ENCODE measurements at places on chromosomes 11 and 22.

DNA sequence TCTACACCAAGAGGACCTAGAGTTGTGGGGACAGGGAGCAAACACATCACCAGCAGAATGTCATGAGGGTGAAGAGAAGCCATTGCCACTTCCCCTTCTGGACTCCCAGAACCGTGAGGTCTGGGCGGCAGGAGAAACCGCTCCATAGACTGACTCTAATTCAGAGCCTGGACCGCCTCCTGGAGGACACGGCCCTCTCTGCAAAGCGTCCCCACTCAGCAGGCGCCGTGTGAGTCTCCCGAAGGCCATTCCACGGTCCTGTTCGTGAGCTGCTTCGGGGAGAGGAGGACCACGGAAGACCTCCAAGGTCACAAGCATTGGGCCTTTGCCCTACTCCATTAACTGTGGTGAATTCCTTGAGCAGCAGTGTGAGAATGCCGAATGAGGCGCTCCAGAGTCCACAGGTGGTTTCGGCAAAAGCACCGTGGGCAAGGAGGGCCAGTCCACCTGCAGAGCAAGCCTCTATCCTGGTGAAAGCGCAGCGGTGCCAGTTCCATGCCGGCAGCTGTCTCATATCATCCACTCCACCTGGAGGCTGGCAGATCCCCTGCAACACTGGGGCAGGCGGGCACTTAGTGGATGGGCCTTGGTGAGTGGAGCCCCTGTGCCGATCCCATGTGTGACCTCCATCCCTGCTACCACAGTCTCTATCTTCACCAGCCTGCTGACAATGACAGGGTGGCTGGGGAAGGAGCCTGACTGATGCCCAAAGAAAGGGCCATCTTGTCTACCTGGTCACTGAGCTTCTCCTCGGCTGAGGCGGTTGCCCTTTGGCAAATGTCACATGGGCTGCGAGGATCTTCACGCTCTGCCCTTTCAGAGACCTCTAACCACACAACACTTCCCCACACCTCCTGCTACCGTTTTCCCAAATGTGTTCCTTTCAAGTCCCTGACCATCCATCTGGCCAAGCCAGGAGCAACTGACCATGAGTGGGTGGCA lies 7.5 kb downstream of the C11orf21 start:
- no peak for DNase-seq

- no peak for DNase-seq
Observed at GRCh38 chr22:50207383-50208140, 6.8 kb downstream of the SELENOO start.

GRCh38 chr11:73980001-73980961 lies 2.4 kb downstream of the UCP2 start:
- no peak for DNase-seq

DNA sequence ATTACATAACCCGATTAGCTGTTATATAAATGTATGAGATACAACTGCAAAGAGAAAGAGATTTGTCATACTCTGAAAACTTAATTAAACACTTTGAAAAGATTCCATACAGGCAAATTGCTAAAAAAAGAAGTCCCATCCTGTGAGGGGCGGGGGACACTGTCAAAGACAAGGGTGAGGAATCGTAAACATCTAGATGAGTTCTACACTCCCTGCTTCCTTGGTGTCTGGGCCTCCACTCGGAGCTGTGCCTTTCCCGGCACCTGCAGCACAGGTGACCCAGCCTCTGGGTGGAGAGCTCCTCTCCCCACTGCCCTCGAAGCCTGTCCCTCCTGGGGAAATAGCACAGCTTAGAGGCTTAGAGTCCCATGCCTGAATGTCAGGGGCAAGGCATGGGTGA lies 69.2 kb upstream of the CRYBB3 start:
- DNase-seq: no peak

GRCh38 chr11:89275966-89276365 lies 98.3 kb downstream of the TYR start:
- no peak for DNase-seq

DNA sequence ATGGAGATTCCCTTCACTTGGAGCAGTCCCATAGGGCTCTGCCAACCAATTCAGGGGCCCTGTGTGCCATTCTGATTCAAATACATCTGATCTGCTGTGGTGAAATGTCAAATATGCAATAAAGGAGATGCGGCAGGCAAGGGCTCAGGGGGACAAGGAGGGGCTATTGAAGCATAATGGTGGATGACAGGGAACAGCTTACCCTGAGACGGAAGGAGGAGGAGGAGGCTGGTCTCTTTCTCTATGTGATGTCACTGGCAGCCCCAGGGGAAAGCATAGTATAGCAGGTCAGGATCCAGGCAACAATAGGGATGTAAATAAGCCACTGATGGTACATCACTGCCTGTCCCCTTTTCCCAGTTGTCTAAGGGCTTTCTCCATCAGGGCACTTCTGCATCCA lies 350.9 kb upstream of the SYN3 start:
- no peak for DNase-seq

DNA sequence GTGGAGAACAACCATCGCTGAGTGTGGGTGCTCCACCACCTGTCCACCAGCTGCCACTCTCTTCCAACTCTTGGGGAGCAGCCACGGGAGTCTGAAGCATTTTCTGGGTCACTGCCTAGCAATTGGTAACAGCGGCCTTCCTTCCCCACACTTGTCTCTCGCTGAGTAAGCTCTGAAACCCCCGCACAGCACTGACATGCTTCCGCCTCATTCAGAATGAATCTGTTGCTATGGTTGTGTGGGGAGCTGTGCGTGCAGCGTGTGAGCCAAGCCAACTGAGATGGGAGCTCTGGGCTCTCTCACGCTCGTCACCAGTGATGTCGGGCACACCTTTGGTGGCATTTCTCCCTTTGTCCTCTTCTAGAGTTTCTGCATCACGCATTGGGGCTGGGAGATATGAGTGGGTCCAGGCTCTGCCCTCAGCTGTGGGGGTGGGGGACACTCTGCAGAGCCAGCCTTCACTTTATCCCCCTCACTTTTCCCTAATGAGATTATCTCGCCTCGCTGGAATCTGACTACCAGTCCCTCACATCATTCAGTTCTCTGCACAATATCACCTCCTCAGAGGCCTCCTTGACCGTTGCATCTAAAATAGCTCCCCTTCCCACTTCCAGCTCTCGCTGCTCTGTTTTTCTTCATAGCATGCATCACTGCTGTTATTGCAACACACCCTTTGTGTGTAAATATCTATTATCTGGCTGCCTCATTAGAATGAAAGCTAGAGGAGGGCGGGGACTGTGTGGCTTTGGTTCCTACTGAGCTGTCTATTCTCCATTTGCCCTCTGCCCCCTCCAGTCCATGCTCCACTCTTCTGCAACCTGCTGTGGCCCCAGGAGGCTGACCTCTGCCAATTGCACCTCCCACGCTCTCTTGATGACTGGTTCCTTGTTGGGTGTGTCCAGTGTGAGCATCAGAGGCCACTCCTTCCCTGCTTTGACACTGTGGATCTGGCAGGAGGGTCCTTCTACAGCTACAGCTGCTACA lies 569.9 kb upstream of the CADM1 start:
- no peak for DNase-seq

GRCh38 chr11:129239207-129239606 lies 47.1 kb upstream of the ARHGAP32 start:
- DNase-seq: no peak

GRCh38 chr11:60785136-60785535 lies at the start of gene MS4A10:
MS4A10 (plus strand) TSS chr11:60785333; CDS start chr11:60790336, 5,003 bp downstream.
- no peak for DNase-seq

- DNase-seq: no peak
Observed at GRCh38 chr22:19882446-19883381, 28.0 kb upstream of the GNB1L start.

GRCh38 chr11:30244265-30244664 lies 13.5 kb downstream of the FSHB start:
- no peak for DNase-seq

GRCh38 chr22:43446916-43447315 lies 35.1 kb downstream of the MPPED1 start:
- DNase-seq: peak; percentile 74

DNA sequence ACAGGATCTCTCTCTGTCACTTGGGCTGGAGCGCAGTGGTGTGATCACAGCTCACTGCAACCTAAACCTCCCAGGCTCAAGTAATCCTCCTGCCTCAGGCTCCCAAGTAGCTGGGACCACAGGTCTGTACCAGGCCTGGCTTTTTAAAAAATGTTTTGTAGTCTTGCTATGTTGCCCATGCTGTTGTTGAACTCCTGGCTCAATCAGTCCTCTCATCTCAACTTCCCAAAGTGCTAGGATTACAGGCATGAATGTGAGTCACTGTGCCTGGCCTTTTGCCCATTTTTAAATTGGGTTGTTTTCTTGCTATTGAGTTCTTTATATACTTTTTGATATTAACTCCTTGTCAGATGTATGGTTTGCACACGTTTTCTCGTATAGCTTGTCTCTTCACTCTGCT lies 33.0 kb upstream of the PITPNB start:
- no peak for DNase-seq

DNA sequence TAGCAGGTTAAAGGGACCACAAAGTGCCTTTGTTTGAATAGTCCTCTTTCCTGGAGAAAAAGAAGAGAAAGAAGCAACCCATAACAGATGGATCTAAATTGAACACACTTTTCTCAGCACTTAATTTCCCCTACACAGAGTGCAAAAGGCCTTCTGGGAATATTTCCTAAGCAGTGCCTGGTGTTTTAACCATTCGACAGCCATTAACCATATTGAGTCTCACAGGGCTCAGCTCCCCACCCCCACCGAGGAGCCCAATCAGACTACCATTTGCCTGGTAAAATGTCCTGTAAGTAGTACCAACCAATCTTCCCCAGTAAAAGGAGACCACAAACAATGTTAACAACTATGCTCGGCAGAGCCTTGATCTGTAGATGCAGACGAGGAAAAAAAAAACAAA lies 40.7 kb upstream of the SLC6A5 start:
- no peak for DNase-seq

GRCh38 chr22:23414727-23415489 lies 165.2 kb downstream of the IGLL1 start:
- no peak for DNase-seq

DNA sequence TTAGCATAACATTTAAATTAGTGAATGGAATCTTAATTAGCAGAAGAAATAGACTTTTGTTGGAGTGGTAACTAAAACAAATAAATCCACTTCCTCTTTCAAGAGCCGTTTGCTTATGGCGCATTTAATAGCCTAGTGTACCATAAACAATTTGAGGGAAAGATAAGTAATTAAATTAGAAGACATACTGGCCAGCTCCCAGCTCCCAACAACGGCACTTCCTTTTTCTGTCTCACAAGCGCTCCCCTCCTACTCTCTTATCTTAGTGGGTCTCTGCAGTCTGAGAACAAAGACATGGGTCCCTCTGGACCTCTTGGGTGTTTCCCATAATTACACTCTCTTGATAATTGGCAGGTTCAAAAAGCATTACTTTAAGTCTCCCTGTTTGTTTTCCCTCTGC lies 146.0 kb downstream of the OPCML start:
- peak; percentile 15 for DNase-seq

DNA sequence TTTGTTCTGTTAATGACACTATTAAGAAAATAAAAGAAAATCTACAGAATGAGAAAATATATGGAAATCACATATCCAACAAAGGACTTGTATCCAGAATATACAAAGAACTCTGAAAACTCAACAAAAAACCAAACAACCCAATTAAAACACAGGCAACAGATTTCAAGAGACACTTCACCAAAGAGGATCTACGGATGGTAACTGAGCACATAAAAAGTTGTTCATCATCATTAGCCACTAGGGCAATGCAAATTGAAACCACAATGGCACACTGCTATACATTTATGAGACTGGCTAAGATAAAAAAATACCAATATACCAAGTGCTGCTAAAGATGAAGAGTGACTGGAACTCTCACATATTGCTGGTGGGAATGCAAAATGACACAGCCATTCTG lies 34.5 kb upstream of the SLC25A1 start:
- DNase-seq: no peak

GRCh38 chr11:121773076-121773475 lies 320.3 kb upstream of the SORL1-AS1 start:
- DNase-seq: no peak

- no peak for DNase-seq
Observed at GRCh38 chr11:75507571-75507970, 18.2 kb downstream of the GDPD5 start.

DNA sequence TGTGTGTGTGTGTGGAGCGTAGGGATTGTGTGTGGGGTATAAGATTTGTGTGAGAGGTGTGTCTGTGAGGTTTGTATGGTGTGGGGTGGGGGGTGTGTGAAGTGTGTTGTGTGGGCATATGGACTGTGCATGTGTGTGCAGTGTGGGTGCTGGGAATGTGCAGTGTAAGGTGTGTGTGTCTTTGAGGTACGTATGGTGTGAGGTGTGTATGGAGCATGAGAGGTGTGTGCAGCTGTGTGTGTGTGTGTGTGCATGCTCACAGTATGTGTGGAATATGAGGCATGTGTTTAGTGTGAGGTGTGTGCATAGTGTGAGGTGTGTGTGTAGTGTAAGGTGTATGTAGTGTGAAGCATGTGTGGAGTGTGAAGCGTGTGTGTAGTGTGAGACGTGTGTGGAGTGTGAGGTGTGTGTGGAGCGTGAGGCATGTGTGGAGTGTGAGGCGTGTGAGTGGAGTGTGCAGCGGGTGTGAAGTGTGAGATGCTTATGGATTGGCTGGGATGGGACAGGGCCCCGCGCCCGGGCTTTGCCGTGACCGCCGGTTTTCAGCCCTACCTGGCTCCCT lies 1.7 kb upstream of the TMPRSS6 start:
- no peak for DNase-seq

DNA sequence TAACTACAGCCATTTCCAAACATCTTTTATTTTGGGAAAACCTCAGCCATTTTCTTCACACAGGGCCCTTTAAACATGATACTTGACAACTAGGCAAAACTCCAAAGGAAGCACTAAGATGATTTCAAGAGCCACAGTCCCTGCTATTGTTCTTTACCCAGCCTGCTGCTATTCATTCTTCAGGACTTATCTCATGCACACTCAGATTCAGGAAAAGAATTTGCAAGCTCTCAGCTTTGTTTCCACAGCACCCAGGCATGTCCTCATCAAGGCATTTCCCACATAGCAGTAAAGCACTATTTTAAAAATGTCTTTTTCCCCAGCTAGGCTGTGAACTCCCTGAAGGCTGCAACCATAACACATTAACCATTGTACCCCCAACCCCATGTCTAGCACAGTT lies 609.3 kb upstream of the CCDC90B start:
- no peak for DNase-seq

DNA sequence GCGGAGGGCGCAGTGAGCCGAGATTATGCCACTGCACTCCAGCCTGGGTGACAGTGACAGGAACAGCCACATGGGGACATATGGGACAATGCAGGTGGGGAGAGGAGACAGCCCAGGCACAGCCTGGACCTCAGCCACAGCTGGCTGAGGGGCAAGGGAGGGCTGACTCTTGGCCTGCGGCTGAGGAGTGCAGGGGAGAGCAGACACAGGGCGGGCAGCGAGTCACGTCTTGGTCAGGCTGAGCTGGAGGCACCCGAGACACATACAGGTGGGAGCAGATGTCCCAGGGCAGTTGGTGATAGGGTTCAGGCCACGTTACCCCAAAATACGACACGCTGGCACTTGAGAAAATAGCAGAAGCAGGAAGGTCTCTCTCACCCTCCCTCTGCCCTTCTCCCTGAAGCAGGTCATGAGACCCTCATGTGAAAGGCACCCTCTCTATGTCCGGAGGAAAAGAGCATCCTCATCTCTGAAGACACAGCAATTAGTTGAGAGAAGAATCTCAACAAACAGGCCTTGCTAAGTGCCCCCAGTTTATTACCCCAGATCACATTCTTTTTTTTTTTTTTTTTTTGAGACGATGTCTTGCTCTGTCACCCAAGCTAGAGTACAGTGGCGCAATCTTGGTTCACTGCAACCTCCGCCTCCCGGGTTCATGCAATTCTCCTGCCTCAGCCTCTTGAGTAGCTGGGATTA lies 10.5 kb downstream of the KIAA0930 start:
- no peak for DNase-seq

- no peak for DNase-seq
Observed at GRCh38 chr11:15969701-15970329, 386.5 kb downstream of the SOX6 start.

- DNase-seq: no peak
Observed at GRCh38 chr22:40572976-40573375, 63.5 kb downstream of the MRTFA start.
